ENCODE measurements at places on chromosomes 7 and 10.

GRCh38 chr10:11409357-11409756 lies 202.1 kb downstream of the USP6NL start:
- no peak overlapping the region for H3K27ac ChIP-seq
- DNase-seq = peak; percentile 31
- H3K4me1 ChIP-seq = no peaks in the 10 kb centered on the region
- H3K4me3 ChIP-seq = no peak overlapping the region
- H3K27me3 ChIP-seq = no peaks in the 10 kb centered on the region

GRCh38 chr7:7756577-7756976 lies 38.2 kb upstream of the RPA3 start:
- H3K27me3 ChIP-seq = no peaks in the 10 kb centered on the region
- no peak for DNase-seq
- H3K4me3 ChIP-seq = no peak overlapping the region
- no peak overlapping the region for H3K27ac ChIP-seq
- no peaks in the 10 kb centered on the region for H3K36me3 ChIP-seq

- no peak overlapping the region for H3K4me3 ChIP-seq
- H3K27me3 ChIP-seq = no peaks in the 10 kb centered on the region
- no peak overlapping the region for H3K27ac ChIP-seq
- H3K4me1 ChIP-seq = no peaks in the 10 kb centered on the region
Measured at GRCh38 chr7:24138343-24138742, 145.6 kb upstream of the NPY start.

DNA sequence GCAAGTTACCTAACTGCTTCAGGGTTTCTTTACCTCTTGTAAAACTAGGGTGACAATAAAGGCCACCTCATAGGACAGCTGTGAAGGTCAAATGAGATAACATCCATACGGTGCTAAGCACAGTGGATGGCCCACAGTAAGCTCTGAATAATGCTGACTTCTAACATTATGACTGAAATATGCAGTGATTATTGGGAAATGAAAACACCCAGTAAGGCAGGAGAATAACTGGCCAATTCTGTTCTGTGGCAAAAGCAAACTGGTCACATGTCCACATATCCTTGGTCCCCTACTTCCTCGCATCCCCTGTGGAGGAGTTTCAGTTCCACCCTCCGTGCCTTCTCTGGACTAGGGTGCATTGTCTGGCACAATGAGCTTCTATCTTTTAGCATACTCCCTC lies 1.4 kb downstream of the CUBN start:
- no peaks in the 10 kb centered on the region for H3K4me1 ChIP-seq
- no peaks in the 10 kb centered on the region for H3K36me3 ChIP-seq
- H3K27me3 ChIP-seq = no peaks in the 10 kb centered on the region
- DNase-seq = no peak
